ENCODE measurements at places on chromosomes 7 and 10.

DNA sequence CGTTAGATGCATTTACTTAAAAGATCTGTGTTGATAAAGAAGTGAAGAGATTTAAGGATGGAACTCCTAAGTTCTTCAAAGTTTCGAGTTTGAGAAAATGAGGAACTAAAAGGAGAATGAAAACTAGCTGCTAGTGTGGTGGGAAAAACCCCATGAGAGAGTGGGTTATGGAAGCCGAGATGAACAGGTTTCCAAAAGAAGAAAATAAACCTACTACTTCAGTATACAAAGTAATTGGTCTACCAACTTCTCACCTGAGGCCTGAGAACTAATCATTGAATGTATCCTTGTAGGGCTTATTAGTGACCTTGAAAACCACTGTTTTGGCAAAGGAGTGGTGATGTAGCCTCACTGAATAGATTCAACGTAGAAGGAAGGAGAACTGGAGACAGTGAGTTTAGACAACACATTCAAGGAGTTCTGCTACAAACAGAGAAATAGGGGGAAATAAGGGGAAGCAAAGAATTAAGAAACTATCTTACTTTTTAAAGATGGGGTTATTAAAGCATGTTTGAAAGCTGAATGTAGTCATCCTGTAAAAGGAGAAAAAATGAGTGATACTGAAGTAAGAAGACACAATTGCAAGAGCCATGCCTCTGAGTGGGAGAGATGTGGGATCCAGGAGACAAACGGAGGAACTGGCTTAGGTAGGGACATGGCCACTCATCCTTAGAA, 50.8 kb downstream of the CH25H start:
- no peak for DNase-seq

DNA sequence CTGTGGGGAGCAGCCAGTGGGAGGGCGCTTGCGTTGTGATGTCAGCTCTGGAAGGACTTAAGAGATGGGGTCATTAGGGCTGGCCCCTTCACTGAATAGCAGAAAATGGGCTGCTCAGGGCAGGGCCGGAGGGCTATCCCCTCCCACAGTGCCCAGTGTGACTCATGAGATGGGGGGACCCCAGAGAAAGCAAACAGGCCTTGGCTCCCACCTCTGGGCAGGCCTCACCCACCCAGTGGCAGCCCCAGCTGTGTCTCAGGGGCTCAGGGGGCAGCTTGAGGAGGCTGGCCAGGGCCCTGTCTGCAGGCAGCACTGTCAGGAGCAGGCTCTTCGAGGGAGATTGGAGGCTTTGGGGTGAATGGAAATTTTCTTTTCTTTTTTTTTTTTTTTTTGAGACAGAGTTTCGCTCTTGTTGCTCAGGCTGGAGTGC, 168.3 kb downstream of the SLIT1 start:
- DNase-seq: no peak

DNA sequence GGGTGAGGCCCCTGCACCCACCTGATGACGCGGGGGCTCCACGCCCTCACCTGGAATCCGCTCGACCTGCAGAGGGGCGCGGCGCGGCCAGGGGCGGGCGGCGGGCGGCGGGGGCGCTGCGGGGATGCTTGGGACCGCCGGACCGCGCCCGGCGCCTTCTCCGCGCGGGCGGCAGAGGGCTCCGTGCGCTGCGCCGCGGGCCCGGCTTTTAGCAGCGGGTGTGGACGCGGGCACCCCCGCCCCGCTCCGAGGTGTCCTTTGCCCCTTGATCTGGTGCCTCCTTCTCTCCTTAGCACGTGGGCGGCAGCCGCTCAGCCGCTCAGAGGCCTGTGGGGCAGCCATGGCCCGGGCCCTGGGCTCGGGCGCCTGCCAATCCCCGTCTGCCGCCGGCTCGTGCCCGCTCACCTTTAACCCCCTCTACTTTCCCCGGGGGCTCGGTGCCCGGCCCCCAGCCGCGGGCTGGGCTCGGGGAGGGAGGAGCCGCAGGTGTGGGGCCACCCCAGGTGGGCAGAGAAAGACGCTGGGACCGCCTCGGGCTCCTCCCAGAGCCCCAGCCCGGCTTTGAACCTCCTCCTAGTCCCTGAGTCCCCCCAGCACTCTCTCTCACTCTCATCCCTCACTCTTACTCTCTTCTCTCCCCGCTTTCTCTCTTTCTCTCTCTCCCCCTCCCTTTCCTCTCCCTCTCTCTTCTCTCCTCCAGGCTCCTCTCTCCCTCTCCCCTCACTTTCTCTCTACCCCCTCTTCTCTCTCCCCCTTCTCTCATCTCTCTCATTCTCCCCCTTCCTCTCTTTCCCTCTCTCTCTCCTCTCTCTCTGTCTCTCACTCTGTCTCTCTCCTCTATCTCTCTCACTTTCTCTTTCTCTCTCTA, 19.7 kb upstream of the VPS37D start:
- DNase-seq: peak; percentile 87

- DNase-seq: no peak
Observed at GRCh38 chr7:152419473-152420429, 16.1 kb downstream of the KMT2C start.

Data from upper lobe of left lung (tissue), 6 donors.